ENCODE measurements at places on chromosomes 5 and 9.

DNA sequence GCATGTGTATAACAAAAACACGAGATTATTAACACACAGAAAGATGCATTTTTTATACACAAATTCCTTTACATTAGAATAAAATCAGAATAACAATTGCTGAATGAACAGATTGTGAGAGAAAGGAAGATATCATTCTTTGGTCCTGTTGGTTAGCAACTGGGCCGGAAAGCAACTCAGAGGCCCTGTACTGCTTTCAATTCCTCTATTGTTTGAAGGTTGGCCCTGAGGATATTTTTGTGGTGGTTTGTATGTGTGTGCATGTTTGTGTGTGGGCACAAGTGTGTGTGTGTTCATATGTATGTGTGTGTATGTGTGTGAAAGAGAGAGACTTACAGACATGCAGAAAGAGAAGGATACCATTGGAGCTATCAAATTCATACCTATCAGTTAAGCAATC lies 356.8 kb upstream of the DMAC1 start:
- DNase-seq: no peak

- DNase-seq: no peak
Measured at GRCh38 chr9:133935328-133936005, 56.7 kb downstream of the VAV2 start.

- no peak for DNase-seq
Measured at GRCh38 chr5:82100303-82101077, 128.7 kb downstream of the ATG10 start.

DNA sequence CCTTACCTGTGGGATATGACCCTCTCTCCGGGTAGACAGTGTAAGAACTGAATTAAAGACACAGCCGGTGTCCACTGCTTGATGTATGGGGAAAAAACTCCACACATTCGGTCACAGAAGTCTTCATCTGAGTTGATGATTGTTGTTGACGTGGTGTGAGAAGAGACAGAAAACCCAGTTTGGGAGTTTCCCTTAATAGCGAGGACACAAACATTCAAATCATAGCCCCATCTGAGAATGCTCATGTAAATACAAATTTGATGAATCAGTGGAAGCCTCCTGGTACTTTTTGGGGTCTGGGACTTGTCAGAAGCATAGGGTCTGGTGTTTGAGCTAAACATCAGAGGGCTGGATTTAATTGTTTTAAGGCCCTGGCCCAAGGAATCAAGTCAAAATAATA lies 11.0 kb downstream of the HAVCR1 start:
- no peak for DNase-seq
